Central memory CD4-positive, alpha-beta T cell (primary cell): ENCODE measurements at places on chromosomes 3 and 15.

- no peak for DNase-seq
These were observed 216.9 kb upstream of the CDIN1 start for GRCh38 chr15:36362509-36362915.

DNA sequence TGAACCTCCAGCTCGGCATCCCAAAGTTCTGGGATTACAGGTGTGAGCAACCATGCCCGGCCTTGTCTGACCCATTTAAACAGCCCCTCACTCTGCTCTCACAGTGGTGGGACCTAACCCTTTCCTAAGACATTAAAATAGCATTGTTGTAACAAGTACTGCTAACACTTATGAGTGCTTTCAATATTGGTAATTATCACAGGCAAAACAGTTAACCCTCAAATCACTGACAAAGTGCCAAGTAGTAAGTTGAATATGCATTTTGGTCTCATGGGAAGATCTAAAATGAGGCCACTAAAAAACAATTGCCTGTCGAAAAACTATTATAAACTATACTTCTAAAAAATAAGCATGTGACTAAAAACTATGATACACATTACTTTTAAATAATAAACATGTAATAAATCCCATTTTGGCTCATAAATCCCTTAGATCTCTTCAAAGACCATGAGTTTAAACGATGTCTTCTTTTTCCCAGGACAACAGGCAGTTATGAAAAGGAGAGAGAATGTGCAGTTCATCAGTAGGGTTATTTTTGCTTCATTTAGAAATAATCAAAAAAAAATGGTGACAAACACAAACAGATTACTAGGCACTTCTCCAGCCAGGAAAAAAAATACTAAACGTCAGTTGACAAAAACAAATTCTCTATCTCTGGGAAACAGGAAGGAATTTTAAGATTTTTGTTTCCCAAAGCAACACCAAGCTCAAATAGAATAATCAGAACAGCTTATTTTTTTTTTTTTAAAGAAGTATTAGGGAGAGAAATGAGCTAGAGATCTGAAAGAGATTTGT, 95.4 kb downstream of the RFTN1 start:
- DNase-seq = no peak

- no peak for DNase-seq
These were observed 118.0 kb upstream of the NPHP3 start for GRCh38 chr3:132840201-132840700.

GRCh38 chr15:66565141-66565641, 607 bp downstream of the LCTL start:
- no peak for DNase-seq

DNA sequence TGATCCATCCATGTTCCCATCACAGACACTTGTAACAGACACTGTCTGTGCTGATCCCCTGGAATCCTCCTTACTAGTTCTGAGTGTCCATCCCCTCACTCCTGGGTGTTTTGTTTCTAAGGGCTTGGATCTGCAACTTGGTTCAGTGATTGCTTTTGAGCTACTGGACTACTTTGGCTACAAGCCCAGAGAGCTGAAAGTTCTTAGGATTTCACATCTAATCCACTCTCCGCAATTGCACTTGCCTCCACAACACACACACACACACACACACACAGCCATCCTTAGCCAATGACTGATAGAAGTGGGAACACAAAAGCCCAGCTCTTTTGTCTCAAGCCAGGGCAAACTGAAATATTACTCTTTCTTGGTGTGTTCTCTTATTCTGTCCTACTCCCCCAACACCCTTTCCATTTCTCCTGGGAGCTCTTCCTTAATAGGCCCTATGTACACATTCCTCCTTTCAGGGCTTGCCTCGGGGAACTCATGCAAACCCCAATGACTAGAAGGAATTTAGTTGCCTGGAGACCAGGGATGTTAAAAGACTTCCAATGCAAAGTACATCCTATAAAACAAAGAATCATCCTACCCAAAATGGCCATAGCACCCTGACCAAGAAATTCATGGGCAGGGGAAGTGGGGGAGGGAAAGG, 206.1 kb upstream of the UBE2E2 start:
- DNase-seq = no peak

- no peak for DNase-seq
These were observed 143.3 kb downstream of the CHDH start for GRCh38 chr3:53702776-53703530.
